ENCODE measurements at places on chromosomes 5 and 9.

- no peak for DNase-seq
These were observed 419.9 kb upstream of the GRAMD2B start for GRCh38 chr5:126003309-126003708.

DNA sequence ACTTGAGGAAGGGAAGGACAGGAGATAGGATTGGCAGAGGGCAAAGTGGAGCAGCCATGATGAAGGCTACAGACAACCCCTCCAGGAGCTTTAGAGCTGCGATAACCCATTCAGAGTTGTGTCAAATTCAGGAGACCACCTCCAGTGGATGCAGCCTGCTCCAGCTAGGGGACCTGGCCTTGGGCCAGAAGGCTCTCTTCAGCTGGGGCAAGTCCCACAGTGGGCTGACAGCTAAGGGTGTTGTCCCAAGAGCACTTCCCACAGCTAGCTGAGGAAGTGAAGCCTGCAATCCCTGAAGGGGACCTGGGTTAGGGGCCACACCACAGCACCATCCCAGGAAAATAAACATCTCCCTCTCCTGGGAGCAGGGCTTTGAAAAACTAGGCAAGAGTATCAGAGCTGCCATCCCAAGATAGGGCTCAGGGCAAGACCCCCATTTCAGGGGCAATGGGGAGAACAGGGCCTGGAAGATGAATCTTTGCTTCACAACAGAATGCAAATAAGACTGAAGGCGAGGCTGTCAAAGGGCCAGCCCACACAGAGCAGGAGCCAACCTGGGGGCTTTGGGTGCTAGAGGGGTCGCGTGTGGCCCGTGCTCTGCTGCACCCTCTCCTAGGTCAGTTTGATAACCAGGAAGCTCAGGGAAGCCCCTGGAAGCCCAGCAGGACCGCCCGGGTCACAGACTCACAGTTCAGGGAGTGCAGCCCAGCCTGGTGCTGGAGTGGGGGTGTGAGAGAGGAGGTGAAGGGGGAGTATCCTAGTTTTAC is 19.3 kb upstream of the DAPK1 start:
- DNase-seq = no peak

GRCh38 chr5:175201393-175201792 is 242.6 kb downstream of the DRD1 start:
- DNase-seq = no peak

DNA sequence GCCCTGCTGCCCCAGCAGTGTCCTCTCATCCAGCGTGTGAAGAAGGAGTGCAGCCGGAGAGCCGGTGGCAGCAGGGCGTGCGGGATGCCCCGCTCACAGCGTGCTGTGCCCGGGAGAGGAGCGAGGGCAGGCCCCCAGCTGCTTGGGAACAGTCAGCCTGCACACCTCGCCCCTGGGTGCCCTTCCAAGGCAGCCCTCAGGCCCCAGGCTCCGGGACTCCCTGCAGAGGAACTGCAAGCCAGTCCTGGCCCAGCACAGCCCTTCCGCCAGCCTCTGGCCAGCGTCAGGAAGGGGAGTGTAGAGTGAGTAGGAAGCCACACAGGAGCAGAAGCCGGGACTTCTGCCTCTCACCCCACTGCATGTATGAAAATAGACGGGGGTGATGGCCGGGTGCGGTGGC is 43.5 kb downstream of the ADAMTS2 start:
- no peak for DNase-seq

GRCh38 chr9:133754187-133754586 is 16.0 kb upstream of the SARDH start:
- DNase-seq = no peak

DNA sequence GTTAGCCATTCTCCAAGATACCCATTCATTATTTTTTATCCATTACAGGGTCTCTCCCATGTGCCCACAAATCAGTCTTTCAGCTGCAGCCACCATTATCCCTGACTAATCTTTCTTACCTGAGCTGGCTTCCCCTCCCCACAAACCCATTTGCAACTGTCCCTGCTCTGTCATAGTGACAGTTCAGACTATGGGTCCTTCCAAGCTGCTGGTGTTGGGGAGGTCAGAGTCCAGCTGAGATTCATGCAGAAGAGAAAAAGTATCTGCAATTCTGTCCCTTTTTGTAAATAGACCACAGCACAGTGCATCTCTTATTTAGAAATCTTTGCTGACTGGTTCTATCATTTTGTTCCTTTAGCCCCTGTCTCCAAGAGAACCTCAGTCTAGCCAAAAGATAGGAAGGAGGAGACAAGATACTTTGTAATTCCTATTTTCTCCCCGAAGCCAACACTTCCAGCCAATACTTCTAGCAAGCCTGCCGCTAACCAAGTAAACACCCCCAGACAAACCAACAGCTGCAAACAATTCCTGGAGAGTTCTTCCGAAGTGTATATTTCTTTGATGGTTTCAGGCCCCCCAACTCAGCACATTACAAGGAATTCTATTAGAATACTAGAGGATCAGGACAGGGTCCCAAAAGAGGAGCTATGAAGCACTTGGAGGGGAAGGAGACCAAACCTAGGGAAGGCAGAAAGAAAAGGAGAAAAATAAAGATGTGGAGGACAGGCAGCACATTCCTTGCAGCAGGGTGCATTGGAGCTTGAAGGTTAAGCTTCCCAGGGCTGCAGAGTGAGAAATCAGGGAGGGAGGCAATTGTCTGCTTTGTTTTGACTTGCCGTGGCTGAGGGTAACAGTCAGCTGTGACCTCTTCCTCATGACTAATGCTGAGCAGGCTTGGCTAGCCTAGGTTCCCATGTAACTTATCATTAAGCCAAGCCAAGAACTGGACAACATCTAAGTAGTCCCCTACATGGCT is 148.5 kb downstream of the SGCD start:
- no peak for DNase-seq

DNA sequence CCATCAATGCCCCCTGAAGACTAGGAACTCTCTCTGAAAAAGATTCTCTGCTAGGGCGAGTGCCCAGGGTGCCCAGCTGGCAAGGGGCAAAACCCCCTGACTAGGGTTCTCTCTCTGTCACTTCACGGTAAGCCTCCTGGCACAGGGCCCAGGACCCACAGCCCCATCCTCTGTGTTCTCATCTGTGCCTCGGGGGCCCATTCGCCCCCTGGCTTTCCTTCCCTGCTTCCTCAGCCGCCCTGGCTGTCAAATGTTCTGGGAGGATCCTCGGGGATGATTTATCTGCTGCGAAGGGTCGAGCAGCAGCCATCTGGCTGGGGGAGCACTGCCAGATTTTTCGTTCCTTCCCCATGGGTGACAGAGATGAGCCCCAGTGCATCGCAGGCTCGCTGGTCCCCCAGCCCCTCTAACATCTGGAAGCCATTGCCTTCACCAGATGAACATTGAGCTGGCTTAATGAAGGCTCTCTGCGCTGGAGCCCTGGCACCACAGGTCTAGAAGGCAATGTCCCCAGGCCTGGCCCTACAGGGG is 24.2 kb downstream of the HMCN2 start:
- no peak for DNase-seq

GRCh38 chr9:109743696-109744095 is 36.3 kb upstream of the PALM2AKAP2 start:
- DNase-seq = no peak

DNA sequence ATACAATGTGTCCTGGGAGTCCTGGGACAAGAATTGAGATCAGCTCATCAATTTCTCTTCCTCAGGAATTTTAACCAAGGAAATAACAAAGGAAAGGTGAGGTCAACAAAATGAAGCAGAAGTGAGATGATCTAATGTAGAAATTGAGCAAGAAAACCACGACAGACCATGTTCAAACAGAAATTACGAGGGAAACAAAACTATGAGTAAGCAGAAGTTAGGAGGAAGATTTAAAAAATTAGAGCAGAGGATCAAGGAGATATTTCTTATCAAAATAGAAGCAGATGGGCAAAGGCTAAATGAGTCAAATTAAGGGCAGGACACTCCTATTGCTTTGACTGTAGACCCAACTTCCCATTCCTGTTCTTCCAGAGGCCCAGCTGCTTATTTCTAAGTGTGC is 97.4 kb downstream of the HINT1 start:
- DNase-seq = no peak

DNA sequence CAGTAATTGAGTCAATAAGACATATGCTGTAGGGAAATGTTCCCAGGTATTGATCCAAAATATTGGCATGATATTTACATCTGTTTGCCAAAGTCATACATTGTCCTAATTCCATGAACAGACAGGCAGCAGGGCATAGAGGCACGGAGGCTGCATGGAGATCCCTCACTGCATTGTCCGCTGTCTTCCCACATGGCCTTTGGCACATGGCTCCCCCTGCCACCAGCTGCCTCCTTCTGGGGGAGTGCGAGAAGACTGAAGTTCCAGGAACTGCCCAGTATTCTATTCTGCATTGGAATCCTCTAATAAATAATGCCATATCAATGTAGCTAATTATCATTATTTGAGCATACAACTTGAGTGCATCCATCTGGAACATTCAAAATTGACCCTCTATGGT is 269.0 kb downstream of the FBXL7 start:
- no peak for DNase-seq

DNA sequence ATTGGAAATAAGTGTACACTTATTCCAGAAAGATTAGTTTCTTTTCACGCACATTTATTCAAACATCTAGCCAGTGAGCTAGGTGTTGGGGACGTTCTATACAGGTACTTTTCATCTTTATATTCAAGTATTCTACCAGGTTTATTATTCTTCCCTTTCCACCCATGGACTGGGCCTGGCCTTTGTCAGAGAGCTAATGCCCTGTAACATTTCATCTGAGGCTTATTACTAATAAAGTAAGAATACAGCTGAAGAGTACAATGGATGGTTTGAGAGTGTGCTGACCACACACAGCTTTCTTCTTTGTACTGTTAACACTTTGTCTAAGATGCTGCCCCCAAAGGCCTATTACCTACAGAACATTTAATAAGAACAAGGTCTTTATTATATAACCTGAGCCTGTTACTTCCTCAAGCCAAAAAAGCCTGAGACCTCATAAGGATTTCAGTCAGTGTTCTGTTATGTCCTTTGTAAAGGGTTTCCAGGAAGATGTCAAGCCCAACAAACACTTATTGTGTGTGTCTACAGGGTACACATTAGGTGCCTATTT is 93.5 kb downstream of the ZNF608 start:
- DNase-seq = no peak

DNA sequence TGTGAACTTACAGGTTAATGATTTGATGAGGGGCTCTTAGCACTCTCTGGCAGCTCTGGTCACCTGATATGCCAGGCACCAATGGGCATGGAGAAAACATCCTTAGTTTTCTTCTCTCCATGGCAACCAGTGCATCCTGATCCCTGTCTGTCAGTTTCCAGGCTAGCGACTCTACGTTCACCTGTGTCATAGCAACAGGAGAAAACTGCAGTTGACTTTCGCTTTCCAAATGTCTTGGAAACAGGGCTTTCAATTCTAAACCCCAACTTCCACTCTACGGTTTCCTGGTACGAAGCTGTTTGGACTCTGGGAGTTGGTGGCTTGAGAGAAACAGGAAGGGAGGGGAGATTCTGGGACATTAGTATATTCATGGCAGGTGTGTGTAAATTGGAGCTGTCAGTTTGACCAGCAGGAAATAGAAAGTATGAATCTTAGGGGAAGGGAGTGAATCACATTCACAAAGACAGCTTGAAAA is 74.4 kb downstream of the SLC28A3 start:
- DNase-seq = peak; percentile 23

GRCh38 chr9:111039231-111039906 is 1.1 kb upstream of the LPAR1 start:
- no peak for DNase-seq

DNA sequence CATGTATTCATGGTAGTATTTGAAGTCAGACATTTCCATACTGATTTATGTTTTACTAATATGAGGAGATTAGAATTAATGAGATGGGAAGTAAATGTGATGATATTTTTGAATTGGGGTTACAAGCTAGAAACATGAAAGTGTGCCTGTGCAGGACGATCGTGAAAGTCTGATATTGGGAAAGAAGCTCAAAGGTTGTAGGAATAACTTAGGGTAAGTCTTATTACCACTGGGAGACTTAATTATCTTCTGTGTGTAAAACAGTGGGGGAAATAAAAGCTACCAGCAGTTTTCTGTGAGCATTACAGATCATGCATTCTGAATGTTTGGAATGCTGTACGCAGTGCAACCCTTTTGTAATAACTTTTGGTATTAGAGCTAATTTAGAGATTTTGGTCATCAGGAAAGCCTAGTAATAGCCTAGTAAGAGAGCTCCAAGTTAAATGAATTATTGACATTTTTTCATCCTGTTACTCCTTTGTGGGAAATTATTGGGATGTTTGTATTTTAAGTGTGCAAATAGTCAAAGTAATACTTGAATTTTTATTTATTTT is 153.9 kb downstream of the PCSK5 start:
- no peak for DNase-seq

DNA sequence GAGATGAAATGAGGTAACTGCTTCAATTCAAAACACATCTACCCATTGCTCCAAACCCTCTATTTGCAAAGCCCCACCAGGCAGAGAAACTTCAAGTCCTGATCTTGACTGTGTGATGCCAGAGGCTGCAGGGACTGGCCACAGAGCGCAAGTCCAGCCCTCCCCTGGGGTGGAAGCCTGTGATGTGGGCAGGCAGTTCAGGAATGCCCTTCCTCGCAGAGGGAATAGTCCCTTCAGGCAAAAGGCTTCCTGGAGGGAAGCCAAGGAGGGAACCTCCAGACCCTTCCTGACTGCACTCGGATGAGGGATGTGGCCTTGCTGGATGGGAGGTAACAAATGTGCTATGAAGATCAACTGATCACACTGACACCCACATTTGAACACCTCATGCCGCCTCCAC is 131.2 kb downstream of the SLIT3 start:
- no peak for DNase-seq

DNA sequence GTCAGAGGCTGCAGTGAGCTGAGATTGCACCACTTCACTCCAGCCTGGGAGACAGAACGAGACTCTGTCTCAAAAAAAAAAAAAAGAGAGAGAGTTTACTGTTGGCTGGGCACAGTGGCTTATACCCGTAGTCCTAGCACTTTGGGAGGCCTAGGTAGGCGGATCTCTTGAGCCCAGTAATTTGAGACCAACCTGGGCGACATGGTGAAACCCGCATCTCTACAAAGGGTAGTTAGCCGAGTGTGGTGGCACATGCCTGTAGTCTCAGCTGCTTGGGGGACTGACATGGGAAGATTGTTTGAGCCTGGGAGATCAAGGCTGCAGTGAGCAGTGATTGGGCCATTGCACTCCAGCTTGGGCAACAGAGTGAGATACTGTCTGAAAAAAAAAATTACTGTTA is 12.6 kb downstream of the HABP4 start:
- DNase-seq = no peak

- no peak for DNase-seq
These were observed 115.7 kb downstream of the SUSD1 start for GRCh38 chr9:112059145-112059965.

DNA sequence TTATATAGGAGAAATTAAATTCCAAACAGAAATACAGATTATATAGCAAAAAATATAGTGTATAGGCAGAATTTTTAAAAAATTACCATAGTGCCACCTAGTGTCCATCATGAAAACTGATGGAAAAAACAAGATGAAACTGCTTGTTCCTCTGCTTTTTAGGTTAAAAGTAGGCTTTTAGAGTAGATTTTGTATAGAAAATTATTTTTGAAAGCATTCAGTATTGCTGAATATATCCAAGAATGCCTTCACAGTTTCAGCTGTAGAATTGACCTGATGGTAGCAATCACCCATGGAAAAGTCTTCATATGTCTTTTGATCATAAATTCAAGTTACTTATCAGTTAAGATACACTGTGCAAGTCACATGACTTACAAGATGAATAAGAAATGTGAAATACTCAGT is 19.7 kb downstream of the RIOK2 start:
- DNase-seq = no peak

GRCh38 chr9:137491735-137492432 is 32.8 kb upstream of the NSMF start:
- no peak for DNase-seq

Data from stimulated activated naive CD8-positive, alpha-beta T cell treated with anti-CD3 and anti-CD28 coated beads, Interleukin-15, amount 100 ng/mL, for 72 hours (primary cell).